ENCODE measurements at places on chromosomes 7 and 10.

DNA sequence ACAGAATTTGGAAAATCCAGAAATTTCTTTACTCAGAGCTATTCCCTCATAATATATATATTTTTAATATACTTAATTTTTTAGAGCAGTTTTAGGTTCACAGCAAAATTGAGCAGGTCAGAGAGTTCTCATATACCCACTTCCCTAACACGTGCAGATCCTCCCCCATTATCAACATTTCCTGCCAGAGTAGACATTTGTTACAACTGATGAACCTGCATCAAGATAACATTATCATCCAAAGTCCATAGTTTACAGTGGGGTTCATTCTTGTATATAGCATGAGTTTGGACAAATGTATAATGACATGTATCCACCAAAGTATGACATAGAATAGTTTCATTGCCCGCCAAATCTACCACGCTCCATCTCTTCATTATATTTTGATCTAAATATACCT is 170.0 kb downstream of the PTEN start:
- DNase-seq = no peak

DNA sequence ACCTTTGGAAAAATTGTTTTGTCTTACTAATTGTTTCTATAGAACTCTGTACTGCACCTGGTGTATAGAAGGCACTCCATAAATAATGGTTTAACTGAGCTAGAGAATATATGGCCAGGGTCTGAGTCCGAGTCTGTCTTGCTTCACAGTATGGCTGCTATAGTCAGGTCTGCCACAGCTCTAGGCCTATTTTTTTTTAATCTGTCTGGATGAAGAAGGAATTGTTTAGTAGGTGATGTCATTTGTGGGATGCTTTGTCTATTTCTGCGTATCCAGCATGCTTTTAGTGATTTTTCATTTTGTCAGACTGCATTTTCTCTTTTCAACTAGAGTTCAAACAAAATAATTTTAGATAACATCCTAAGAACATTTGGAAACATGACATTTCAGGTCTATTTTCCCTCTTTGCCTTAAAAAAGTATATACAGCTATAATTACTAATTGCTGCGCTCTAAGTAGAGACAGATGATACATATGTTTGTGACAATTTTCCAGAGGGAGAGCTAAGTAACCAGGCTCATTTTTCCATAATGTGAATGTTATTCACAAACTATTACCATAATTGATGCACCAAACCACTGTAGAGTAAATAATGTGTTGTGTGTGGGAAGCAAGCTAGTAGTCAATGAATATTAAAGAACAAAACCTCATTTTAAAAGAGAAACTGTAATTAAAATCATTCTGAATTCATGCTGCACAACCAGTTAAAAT is 361.7 kb downstream of the AUTS2 start:
- DNase-seq = no peak

DNA sequence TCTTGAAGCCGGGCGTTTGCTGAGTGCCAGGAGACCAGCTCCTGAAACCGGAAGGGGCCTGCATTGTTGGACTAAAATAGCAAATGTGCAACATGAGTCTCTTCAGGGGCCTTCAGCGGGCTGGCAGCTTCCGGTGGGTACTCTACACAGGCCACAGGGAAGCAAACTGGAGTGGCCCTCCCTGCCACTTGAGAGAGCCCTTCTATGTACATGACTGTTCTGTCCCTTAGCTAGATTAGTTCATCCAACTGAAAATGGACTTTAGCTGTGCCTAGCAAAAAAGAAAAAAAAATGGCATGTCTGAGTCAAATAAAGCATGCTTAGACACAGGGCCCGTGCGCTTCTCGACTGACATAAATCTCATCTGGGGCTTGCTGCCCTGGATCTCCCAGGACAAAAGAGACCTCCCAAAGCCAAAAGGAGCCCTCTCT is 115.3 kb upstream of the TCF7L2 start:
- DNase-seq = no peak

DNA sequence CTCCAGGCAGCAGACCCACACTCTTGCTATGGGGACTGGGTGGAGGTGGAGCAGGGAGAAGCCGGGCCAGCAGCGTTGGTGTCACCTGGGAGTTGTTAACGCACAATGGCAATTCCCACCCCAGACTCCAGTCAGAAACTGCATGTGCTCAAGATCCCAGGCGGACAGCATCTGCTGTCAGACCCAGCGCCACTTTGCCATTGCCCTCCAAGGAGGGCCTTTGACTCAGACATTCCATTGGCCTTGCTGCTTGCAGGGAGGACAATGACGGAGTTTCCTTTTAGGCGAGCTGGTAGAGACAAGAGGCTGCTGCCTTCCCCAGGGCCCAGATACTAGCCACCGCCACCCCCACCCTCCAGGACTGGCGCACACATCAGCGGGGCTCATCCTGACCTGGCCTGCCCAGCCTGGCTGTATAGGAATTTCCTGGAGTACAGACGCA is 34.5 kb downstream of the ZNF775 start:
- no peak for DNase-seq

GRCh38 chr7:66681491-66682349 is 53.0 kb downstream of the KCTD7 start:
- DNase-seq = peak; percentile 97

GRCh38 chr7:143263266-143264195 is at the start of gene GSTK1:
GSTK1 (plus strand) TSS chr7:143263441; CDS start chr7:143263514, 73 bp downstream.
- DNase-seq = peak; percentile 85
